CD4-positive, alpha-beta T cell (primary cell): ENCODE measurements at places on chromosomes 4 and X.

DNA sequence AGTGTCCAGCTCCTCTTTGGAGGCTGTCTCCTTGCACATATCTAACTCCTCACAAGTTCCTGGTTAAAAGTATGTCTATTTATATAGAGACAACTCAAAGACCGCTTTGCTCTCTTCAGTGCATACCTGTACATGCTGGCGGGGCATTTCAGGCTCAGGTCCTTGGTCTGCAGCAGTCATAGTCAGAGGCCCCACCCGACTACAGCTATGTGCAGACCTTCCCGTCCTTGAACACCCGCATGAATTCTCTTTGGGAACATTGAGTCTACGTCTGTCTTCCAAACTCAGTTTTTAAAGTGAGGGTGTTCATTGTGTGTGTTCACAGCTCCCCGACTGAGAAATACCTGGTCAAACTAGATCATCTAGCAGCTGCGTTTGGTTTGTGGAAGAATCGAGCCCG, 4.2 kb downstream of the BCOR start:
- DNase-seq: no peak

DNA sequence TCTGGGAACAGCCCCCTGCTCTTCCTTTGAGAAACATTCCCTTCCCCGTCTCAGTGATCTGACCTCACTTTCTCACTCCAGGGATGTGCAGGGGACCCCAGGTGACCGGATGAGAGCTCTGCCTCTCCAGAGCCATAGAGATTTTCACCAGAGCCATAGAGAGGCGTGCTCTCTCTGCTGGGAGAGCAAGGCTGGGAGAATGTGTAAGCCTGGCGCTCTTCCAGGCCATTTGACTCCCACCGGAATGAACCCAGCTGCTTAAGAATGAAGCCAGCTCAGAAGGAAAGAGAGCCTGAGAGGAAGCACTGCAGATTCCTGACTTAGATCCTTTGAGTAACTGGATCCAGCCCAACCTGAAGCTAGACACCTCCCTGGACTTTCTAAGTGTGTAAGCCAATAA, 106.4 kb downstream of the DHX15 start:
- no peak for DNase-seq

DNA sequence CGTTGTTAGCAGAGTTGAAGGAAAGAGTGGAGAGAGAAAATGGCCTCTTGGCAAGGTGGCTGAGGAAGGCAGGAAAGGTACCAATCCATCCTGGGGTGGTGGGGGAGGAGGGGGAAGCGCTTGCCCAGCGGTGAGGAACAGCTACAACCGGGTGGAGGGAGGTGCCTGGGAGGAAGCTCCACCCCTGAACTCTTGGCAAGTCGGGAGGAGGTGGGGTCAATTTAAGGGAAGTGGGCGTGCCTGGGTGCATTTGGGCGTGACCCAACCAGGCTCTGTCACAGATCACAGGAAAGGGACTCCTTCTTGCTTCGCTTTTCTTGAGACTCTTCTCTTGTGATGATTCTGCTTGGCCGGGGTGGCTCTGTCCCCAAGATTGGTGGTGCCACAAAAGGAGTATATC, 41.7 kb downstream of the BCORL1 start:
- peak; percentile 73 for DNase-seq

GRCh38 chr4:21882051-21882839, 66.3 kb downstream of the KCNIP4 start:
- no peak for DNase-seq

DNA sequence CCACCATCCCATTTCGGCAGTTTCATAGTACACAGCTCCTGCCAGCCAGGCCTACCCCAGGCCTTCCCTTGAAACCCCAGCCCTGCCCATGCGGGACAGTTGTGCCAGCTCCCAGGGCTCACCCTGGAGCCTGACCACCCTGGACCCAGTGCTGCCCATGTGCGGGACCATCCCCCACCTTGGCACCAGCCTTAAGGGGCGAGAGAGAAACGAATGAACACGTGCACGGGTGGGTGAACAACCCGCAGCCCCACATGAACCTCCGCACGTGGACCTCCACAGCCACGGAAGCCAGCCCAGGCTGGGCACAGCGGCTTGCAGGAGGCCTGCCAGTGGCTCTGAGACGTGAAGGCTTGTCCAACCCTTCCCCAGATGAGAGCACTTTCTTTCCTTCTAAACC, 76.0 kb upstream of the MXD4 start:
- no peak for DNase-seq
